GM10248 (cell line): ENCODE measurements at places on chromosomes 7 and 10.

GRCh38 chr10:98758463-98758862 lies 311.7 kb upstream of the HPS1 start:
- no peak for DNase-seq

DNA sequence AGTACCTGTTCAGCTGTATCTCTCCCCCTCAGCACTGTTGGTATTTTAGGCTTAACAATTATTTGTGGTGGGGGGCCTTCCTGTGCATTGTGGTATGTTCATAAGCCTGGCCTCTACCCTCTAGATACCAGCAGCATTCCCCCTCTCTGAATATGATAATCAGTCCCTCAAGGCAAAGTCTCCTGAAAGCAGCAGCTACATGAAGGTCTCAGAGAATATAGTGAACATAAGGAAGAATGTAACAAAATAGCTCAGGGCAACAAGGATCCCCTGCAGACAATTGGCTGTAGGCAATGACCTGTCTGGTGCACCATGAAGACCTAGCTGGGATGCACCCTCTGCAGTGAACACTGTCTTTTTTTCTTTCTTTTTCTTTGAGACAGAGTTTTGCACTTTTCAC lies 86.4 kb downstream of the CTBP2 start:
- no peak for DNase-seq

DNA sequence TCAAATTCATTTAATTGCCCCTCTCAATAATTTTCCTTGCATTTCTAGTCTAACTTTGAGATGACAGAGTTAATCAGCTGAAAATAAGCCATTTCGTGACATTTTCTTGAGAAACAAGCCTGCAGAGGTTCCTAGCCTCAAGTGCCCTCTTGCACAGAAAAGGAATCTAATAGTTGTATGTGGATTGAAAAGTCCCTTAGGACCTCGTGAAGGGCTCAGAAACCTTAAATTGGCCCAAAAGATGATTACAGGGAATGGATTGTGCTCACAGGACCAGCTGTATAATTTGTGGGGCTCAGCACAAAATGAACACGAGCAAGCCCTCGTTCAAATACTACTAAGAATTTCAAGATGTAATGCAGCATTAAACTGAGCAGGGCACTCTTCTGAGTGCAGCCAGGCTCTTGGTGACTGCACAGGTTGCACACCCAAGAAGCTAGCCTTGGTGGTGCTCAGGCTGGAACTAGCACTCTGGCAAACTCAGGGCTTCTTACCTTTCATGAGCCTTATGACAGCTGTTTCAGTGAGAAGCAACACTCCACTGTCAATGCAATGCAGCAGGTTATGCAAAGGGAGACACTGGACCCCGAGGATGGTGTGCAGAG lies 102.2 kb downstream of the GSAP start:
- no peak for DNase-seq

DNA sequence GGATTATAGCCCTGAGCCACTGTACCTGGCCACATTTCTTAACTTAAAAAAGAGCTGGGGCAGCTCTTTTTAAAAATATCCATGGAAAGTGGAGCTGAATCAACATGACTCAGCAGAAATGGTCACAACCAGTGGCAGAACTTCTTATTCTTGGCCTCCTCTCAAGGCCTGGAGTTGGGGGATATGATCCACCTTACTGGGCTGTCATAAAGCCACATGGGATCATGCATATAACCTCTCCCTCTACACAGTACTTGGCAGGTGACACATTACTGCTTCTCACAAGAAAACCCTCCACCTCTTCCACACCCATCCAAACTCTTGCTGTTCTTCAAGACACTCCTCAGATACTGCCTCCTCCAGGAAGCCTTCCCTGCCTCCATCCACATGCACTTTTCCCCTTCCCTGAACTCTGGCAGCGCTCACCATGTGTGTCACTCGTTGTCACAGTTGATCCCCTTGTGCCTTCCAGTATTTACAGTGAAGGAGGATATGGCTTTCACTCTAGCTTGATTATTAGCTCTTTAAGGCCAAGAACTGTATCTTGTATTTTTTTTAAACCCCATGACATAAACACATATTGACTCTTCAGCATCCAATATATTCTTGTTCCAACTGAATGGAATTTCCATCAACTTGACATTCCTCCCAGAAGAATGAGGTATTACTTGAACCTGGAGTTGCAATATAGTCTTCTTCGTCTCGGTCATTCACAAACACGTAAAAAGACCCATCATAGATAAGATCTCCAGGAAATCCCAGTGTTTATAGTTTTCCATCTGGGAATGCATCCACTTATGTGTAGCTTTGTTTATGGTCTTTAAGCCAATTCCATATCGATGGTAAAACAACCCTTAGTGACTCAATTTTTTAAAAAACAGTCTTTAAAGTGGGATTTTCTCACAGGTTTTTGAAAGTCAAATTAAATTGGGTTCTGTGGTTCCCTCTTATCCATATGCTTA lies 85.5 kb downstream of the TBXAS1 start:
- DNase-seq: no peak

GRCh38 chr7:64562626-64563278 lies at the start of gene ZNF680:
Gene ZNF680, minus strand, starts transcription at chr7:64563071. Its CDS starts 117 bp downstream, at chr7:64562954.
- DNase-seq: peak; percentile 89

DNA sequence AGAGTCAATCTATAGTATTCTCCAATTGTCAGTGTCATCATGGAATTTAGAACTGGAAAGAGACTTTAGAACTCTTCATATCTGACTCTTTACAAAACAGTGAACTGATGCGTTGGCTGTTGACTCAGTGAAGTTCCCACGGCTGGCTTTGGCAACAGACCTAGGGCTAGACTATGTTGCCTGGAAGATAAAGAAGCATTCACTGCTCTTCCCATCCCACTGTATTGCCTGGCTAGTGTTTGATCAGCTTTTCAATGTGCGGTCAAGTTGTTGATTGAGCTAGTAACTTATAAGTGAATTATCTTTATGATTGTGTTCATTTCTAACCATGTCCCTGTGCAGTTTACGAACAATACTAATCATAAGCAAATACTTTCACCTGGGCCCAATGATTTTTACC lies 365.7 kb upstream of the LRGUK start:
- DNase-seq: no peak

- no peak for DNase-seq
Observed at GRCh38 chr7:116652793-116653192, 19.2 kb upstream of the MET start.
